CD14-positive monocyte (primary cell): ENCODE measurements at places on chromosomes 4 and X. TPM values are rescaled to one million over a fixed set of nuclear protein-coding genes. Genes with fewer than 3 reads are reported as not detected.
A peak's percentile ranks its signal among the peaks of the same experiment; 100 is the strongest.

PAK3 gene
- polyA plus RNA-seq = not detected

- no peak overlapping the region for H3K4me3 ChIP-seq
- H3K27ac ChIP-seq = no peak overlapping the region
- H3K27me3 ChIP-seq = no peaks in the 10 kb centered on the region
- H3K4me1 ChIP-seq = no peaks in the 10 kb centered on the region
Measured at GRCh38 chrX:82813671-82814078, 694.4 kb upstream of the POU3F4 start.

DNA sequence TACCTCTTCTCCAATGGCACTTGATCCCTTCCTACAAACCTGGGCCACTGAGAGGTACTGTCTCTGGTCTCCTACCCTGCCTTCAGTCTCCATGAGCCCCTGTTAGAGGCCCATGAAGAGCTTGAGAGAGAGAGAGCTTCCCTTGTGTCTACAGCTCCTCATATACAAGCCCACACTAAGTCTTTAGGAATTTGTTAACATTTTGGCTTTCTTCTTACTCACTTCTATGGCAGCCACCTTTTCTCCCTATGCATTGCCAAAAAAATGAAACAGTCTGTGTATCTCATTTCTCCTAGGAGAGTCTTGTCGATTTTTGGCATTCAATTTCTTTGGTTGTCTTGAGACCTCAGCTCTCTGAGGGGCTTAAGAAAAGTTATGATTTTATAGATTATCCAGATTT, 90.9 kb upstream of the LNX1 start:
- no peak overlapping the region for H3K4me3 ChIP-seq
- H3K4me1 ChIP-seq = peaks cover 1% of the 10 kb centered on the region
- H3K27me3 ChIP-seq = no peaks in the 10 kb centered on the region
- DNase-seq = no peak

- no peak overlapping the region for H3K27ac ChIP-seq
- no peaks in the 10 kb centered on the region for H3K36me3 ChIP-seq
- H3K27me3 ChIP-seq = no peaks in the 10 kb centered on the region
- no peak overlapping the region for H3K4me3 ChIP-seq
- DNase-seq = peak; percentile 24
Measured at GRCh38 chr4:53039741-53040458, 177.8 kb downstream of the RASL11B start.

DNA sequence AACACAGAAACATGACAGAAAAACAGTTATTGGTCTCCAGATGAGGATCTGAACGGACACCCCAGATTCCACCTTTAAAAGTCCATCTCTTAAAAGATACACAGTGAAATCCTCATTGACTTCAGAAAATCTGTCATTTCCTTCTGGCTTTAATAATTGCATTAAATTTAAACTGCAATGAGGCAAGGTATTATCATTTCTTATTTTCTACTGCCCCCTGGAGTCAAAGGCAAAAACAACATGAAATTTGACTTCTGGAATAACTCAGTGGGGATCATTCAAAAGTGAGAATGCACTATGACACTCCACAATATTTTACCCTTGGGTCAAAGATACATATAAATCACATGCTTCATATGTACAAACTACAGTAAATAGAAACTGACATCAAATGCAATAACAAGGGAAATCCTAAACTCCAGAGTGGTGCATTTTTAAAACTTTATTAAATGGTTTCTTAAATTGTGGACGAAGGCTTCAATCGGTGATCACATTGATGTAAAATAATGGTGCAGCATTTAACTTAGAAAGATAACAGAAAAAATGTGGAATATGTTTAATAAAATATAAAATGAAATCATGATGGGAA, 56.4 kb upstream of the SPANXN1 start:
- no peak for DNase-seq
- no peak overlapping the region for H3K4me3 ChIP-seq
- H3K36me3 ChIP-seq = no peaks in the 10 kb centered on the region
- no peaks in the 10 kb centered on the region for H3K4me1 ChIP-seq
- H3K27ac ChIP-seq = no peak overlapping the region
- H3K27me3 ChIP-seq = no peaks in the 10 kb centered on the region

DNA sequence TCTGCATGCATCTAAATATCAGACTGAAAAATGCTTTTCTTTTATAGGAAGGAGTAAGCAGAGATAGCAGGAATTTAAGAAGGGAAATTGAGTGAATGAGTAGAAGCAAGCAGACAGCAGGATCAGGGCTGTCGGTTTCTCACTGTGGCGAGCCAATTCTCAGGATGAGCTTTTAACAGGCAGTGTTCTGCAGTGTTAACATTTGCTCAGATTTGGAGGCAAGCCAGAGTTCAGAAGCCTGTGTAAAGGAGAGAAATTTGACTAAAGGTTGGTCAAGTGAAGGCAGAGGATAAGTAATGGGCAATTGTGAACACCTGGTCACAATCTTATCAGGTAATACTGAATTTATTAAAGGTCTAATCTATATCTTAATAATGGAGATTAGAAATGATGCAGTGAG, 133.3 kb upstream of the MAGEB16 start:
- no peak for DNase-seq
- H3K4me1 ChIP-seq = no peaks in the 10 kb centered on the region
- no peak overlapping the region for H3K4me3 ChIP-seq

PIR gene
- not detected for polyA plus RNA-seq

TACR3 gene
- polyA plus RNA-seq = not detected in 2 replicates

DNA sequence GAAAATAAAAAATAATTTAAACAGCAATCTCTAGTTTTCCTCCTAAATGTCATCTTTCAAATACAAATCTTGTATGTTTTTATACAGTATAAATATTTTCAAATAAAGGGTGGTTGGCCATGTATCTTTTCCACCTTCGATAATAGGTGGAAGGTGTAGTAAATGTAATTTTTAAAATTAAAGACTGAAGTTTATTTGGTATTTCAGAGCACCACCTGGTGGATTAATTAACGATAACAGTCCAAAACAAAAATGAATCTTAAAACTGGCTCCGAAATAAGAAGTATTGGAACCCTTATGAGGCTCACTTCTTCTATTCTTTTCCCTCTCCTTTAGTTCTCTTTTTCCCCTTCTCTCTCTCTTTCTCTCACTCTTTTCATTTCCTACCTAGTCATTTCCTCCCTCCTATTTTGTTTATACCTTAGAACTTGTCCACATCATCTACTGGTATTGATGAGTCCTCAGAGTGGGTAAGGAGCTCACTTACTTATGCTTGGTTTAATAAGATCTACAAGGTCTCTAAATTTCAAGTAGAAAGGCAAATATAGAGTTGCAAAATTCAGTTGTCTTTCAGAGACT, 82.9 kb upstream of the EXOC1L start:
- no peaks in the 10 kb centered on the region for H3K27me3 ChIP-seq
- H3K4me1 ChIP-seq = no peaks in the 10 kb centered on the region

PPARGC1A gene
- 0.20 and 0.79 TPM in 2 replicates for polyA plus RNA-seq

ADGRG4 gene
- polyA plus RNA-seq = not detected

DNA sequence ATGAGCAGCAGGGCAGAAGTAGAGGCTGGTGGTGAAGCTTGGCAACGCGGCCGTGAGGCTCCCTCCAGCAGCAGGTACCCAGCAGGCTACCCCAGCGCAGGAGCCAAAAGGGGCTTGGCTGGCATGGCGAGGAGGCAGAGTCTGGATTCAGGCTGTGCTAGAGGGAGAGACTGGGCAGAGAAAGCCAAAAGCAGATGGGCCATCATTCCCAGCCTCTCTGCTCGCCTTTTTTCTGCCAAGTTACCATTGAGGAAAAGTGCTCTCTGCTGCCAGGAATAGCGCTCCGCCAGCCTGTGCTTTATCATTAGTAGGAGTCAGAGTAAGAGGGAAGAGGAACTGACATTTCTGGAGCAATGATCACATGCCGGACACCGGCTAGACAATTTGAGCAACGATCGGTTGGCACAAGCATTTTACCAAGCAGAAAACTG, 28.7 kb upstream of the MAP3K15 start:
- no peak overlapping the region for H3K27ac ChIP-seq
- no peak overlapping the region for H3K4me3 ChIP-seq
- no peak for DNase-seq
- H3K4me1 ChIP-seq = no peaks in the 10 kb centered on the region
- H3K27me3 ChIP-seq = no peaks in the 10 kb centered on the region
- H3K36me3 ChIP-seq = peaks cover 99% of the 10 kb centered on the region

DNA sequence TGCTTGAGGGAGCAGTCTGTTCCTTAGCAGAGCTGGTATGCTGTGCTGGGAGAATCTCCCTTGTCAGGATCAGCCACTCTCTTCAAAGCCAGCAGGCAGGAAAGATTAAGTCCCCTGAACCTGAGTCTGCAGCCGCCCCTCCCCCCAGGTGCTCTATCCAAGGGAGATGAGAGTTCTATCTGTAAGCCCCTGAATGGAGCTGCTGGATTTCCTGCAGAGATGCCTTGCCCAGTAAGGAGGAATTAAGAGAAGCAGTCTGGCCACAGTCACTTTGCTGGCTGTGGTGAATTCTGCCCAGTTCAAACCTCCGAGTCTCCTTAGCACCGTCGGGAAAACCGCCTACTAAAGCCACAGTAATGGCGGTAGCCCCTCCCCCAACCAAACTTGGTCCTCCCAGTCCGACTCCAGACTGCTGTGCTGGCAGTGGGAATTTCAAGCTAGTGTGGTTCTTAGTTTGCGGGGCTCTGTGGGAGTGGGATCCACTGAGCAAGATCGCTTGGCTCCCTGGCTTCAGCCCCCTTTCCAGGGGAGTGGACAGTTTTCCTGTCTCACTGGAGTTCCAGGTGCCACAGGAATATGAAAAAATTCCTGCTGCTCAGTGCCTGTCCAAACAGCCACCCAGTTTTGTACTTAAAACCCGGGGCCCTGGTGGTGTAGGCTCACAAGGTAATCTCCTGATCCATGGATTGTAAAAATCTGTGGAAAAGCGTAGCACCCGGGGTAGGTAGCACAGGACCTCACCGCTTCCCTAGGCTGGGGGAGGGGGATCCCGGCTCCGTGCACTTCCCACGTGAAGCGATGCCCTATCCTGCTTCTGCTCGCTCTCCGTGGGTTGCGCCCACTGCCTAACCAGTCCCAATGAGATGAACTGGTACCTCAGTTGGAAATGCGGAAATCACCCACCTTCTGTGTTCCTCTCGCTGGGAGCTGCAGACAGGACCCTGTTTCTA, 38.0 kb downstream of the RAB28 start:
- H3K4me3 ChIP-seq = no peak overlapping the region
- DNase-seq = no peak
- H3K27ac ChIP-seq = no peak overlapping the region
- H3K36me3 ChIP-seq = no peaks in the 10 kb centered on the region
- H3K4me1 ChIP-seq = no peaks in the 10 kb centered on the region

MAGEC1 gene
- polyA plus RNA-seq = not detected

GRCh38 chrX:44765556-44765955, 78.3 kb upstream of the DUSP21 start:
- no peaks in the 10 kb centered on the region for H3K4me1 ChIP-seq
- H3K4me3 ChIP-seq = no peak overlapping the region
- H3K27ac ChIP-seq = no peak overlapping the region
- no peak for DNase-seq
- no peaks in the 10 kb centered on the region for H3K36me3 ChIP-seq

GRCh38 chr4:101777431-101777830, 13.1 kb upstream of the BANK1 start:
- H3K4me3 ChIP-seq = no peak overlapping the region
- DNase-seq = no peak
- H3K27me3 ChIP-seq = no peaks in the 10 kb centered on the region

DUX4 gene
- not detected in 2 replicates for polyA plus RNA-seq

ZDHHC15 gene
- not detected in 2 replicates for polyA plus RNA-seq

- peaks cover 10% of the 10 kb centered on the region for H3K4me1 ChIP-seq
- no peak overlapping the region for H3K4me3 ChIP-seq
- no peaks in the 10 kb centered on the region for H3K36me3 ChIP-seq
- DNase-seq = no peak
- H3K27me3 ChIP-seq = peaks cover 22% of the 10 kb centered on the region
Measured at GRCh38 chrX:14027036-14027435, 2.7 kb downstream of the GEMIN8 start.

DNA sequence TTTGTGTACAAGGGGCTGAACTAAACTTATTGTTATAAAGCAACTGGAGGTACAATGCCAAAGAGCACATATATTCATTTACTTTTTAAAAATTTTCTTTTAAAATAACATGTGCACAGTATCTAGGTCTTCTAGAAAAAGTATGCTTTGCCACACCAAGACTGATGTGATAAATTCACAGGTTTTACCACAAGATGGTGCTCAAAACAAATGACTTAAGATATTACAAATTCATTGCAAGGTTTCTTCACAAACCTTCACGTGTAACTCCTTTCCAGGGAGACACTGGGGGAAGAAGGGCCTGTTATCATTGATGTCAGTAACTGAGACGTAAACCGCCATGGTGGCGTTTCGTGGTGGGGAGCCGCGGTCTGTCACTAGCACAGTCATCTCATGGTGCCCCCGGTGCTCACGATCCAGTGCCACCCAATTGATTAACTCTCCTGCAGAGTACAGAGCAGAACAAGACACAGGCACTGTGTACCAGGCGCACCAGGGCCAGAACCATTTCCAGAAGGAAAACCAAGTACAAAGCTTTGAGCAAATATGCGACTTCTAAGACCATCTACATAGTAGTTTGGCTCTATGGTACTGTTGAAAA, 162.2 kb downstream of the DCHS2 start:
- no peak for DNase-seq
- no peaks in the 10 kb centered on the region for H3K36me3 ChIP-seq
- H3K4me1 ChIP-seq = peaks cover 10% of the 10 kb centered on the region
- no peak overlapping the region for H3K4me3 ChIP-seq

TCEAL5 gene
- polyA plus RNA-seq = not detected

EPHA5 gene
- polyA plus RNA-seq = not detected

L1CAM gene
- not detected for polyA plus RNA-seq

- peak; percentile 4 for DNase-seq
- peaks cover 10% of the 10 kb centered on the region for H3K4me1 ChIP-seq
- H3K36me3 ChIP-seq = no peaks in the 10 kb centered on the region
- no peak overlapping the region for H3K4me3 ChIP-seq
Measured at GRCh38 chrX:123740536-123740935, 7.7 kb upstream of the THOC2 start.

DNA sequence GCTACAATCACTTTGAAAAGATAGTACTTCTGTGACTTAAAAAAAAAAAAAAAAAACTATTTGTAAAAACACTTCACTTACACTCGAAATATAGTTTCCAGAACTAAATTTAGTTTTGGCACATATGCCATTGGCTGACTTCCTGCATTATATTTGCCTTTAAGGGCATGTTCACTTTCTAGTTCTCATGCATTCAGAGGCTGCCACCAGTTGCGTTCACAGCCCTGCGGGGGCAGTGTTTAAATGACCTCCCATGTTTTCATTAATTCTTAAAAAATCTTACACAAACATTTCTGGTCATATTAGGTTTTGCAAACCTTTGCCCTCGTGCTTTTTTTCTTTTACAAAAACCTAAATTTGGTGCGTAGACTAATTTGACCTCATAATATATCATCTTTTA, 12.4 kb upstream of the ARHGAP6 start:
- H3K36me3 ChIP-seq = no peaks in the 10 kb centered on the region
- H3K4me1 ChIP-seq = no peaks in the 10 kb centered on the region
- no peaks in the 10 kb centered on the region for H3K27me3 ChIP-seq

MGARP gene
- 0.11 TPM in 1 of 2 replicates, not detected in the other for polyA plus RNA-seq
